ENCODE measurements at places on chromosomes 7 and 10. TPM values are rescaled to one million over a fixed set of nuclear protein-coding genes. Genes with fewer than 3 reads are reported as not detected.

DNA sequence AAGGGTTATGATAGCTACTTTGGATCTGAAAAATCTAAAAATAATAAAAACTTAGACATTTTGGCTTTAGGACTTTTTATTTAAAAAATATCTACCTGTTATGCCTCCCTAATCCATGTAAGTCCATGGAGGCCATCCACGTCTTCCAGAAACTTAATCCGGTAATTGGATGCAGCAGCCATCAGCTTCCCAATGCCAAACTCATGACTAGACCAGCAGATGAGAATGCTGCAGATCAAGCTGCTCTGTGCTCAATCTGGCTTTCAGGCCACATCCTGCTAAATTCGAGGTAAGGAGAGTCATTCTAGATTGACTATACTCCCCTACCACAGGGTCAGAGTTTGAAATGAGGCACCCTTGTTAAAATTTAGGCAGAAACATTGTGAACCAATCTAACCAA lies 168.5 kb upstream of the TCERG1L start:
- no peak for DNase-seq

GRCh38 chr10:60978287-60979115 lies 34.5 kb upstream of the RHOBTB1 start:
- DNase-seq = no peak

NPFFR1 gene
- 0.63 TPM for total RNA-seq

DNA sequence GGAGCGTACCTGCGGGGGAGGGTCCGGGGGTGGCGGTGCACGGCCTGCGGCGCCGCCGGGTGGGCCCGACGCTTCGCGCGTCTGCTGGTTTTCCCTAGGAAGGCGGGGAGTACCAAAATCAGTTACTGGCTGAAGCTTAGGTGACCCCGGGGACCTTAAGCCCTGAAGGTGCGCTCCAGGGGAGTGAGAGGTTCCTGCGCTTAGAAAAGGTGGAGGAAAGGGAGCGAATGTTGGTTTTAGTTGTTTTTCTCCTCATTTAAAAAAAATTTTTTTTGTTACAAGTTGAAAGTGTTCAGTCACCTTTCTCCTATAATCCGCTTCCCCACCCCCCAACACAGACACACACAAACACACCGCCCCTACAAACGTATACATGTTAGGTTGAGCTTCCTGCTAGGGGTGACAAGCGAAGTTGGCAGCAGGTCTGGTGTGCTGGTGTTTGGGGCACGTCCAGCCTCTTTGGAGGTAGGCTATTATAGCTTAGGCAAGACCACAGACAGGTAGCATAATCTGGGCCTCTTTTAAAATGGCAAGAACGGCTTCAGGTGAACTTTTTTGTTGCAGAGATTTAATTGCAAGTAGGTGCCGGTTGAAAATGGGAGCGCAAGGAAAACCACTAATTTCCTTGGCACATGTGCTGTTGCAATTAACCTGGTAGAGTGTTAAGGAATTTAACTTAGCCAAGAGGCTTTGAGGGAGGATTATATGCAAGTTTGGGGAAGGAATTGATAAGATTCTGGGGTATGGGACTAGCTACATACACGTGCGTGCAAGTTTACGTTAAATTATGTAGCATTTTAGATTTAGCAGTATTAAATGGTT lies 945 bp downstream of the ADD3 start:
- peak; percentile 87 for DNase-seq

HOGA1 gene
- total RNA-seq = not detected

GRCh38 chr10:62076891-62077290 lies 175.4 kb downstream of the ARID5B start:
- DNase-seq = no peak

- DNase-seq = no peak
These were observed 40.3 kb downstream of the IL15RA start for GRCh38 chr10:5937016-5937415.

GRCh38 chr10:25952857-25953256 lies 18.8 kb downstream of the MYO3A start:
- DNase-seq = no peak

LEP gene
- total RNA-seq = 0.44 TPM

GRCh38 chr10:6995831-6996230 lies 415.0 kb downstream of the SFMBT2 start:
- no peak for DNase-seq

GRCh38 chr7:44962483-44963251 lies 16.1 kb downstream of the MYO1G start:
- peak; percentile 78 for DNase-seq

CH25H gene
- total RNA-seq = 6.8 TPM

All from spleen (tissue), 13 donors.